ENCODE measurements at places on chromosomes 1 and 21.

DNA sequence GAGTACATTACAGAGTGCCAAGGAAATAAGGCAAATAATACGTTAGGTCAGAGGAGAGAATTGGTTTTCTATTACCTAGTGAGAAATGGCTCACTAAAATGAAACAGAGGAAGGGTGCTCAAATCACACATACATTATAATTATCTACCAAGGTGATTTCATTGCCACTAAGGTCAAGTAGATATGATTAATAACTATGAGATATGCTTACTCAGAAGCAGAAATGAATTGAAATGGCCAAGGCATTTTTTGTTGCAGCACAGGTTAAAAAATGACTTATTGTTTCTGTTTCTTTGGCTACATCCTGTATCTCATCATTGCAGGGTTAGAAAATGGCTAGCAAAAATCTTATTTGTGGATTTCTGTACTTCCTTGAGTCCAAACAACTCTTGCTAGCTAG is 154.5 kb upstream of the GORAB start:
- no peak for DNase-seq

DNA sequence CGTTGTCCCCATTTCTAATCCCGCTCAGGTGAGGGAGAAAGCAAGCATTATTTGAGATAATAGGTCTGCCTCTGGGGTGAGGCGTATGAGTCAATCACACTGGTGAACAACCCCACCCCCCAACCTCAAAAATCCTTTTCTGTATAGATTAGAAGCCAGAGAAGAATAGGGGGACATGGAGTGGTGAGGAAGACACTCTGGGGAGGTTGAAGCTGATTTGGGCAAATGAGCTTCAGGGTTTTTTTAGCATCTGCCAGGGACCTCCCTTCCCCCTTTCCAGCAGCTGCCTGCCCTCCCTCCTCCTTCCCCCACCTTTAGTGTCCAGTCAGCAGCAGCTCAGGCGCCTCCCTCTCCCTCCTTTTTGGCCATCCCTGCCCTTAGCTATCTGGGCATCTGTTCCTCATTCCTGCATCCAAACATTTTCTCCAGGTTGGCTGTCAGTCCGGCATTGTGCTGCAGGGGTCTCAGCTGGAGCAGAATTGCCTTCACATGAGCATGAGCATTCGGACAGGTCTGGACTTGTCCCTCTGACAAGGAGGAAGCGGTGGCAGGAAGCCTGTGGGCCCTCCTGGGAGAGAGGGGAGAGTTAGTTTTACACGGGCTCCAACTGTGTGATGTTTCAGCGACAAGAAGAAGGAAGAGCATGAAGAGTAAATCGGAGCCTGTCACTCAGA is 30.8 kb upstream of the PTGFRN start:
- no peak for DNase-seq

DNA sequence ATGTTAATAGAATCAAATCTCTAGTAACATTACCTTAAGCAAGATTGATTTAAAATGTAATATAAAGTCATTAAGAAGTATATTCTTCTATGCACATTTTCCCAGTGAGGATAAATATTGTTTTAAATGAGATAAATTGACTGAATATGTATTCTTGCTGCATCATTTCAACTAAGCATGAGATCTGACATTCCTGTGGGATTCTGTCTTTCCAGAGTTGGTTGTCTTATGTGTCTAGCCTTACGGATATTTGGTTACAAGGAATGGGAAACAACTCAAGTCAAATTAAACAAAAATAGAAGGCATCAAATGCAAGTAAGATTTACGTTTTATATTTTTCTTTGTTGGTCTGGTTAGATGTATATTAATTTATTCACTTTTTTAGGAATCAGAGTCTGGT is 287.5 kb downstream of the PTGER3 start:
- no peak for DNase-seq

DNA sequence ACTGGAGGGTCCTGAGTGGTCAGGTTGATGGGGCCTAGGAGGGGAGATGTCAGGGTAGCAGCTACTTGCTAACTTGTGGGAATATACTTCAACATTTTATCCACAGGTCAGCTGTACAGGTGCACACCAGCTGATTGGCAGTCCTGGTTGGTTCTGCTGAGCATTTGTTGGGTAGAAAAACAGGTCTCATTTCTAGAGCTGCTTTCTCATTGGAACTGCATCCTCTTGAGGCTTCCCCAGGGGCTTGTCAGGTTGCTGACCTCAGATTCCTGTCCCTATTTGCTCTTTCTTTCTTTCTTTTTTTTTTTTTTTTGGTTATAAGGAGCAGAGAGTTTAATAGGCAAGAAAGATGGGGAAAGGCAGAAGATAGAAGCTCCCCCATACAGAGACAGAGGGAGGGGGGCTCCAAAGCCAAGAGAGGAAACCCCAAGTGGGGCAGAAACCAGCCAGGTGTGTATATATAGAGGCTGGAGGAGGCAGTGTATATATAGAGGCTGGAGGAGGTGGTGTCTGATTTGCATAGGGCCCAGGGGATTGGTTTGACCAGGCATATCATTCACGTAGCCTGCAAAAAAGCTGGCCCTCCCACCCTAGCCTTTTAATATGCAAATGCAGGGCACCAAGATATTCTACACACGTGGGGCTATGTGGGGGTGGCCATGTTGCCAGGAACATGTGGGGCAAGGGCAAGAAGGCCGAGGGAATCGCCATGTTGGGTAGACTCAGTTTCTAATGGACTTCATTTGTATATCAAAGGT is 57.3 kb upstream of the STUM start:
- DNase-seq = no peak

DNA sequence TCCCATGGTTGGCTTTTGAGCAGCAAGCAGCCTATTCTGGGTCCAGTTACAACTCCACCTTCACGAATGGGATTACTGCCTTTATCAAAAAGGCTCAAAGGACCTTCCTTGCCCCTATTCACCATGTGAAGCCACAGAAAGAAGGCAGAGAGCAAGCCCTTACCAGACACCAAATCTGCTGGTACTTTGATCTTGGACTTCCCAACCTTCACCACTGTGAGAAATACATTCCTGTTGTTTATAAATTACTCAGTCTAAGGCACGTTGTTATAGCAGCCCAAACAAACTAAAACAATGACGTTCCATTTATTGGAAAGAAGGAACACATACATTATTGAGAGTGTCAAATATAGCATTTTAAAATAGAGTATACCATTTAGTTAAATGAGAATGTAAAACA is 1557.9 kb downstream of the PLA2G4A start:
- no peak for DNase-seq

GRCh38 chr1:234958066-234958705 is 170.5 kb downstream of the TOMM20 start:
- no peak for DNase-seq

GRCh38 chr1:57674801-57675200 is 250.9 kb upstream of the DAB1 start:
- DNase-seq = no peak

DNA sequence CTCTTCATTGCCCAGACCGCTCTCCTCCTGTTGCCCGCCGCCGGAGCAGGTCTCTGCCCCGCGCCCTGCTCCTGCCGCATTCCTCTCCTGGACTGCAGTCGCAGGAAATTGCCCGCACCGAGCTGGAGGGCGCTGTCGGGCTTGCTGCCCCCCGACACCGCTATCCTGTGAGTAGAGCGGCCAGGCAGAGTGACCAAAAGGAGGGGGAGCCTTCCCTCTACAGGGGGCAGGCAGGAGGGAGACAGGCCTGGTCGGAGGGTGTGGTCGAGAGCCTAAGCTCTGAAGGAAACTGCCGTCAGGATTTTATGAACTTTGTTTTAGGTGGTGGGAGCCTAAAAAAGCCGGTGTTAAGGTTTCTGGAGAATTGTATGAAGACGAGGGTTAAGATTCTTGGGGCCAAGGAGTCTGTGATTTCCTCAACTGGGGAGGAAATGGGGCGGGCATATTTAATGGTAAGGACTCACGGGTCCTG is 517 bp downstream of the LRIG2 start:
- DNase-seq = no peak

DNA sequence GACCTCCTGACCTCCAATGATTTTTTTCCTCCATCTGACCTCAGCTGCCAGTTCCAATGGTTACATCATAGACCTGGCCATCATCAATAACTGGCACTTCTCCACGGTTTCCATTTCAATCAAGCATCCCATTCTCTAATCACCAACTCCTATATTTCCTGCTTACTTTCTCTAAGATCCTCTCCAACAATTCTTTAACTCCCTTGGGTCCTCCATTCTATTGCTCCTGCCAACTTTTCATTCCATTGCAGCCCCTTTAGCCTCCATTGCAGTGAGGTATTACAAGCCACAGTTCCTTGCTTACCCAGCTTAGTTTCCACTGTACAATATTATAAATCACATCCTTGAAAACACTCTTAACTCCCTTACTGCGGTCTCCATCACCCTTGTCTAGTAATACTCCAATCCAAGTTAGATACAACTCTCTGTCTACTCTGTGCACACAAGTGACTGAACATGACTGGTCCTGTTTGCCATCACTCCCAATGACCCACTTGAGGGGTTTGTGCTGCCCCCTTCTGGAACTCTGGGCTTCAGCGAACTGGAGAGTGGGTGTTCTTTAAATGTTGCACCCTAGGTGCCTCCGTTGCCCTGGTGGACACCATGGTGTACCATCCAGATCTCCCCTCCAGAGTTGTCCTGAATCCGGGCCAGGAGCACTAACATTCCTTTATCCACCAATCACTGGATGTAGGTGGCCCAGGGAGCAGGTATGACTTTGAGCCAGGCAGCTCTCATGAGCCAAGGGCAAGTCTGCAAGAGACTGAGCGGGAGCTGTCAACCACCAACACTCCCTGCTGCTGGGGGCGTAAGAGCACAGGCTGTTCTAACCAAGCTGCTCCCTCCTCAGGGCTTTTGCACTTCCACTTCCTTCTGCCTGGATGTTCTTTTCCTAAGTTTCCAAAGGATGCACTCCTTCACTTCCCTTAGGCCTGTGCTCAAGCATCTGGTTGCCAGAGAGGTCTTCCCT is 3.7 kb upstream of the FNDC7 start:
- no peak for DNase-seq

GRCh38 chr1:41844781-41845272 is 73.9 kb downstream of the HIVEP3 start:
- no peak for DNase-seq

DNA sequence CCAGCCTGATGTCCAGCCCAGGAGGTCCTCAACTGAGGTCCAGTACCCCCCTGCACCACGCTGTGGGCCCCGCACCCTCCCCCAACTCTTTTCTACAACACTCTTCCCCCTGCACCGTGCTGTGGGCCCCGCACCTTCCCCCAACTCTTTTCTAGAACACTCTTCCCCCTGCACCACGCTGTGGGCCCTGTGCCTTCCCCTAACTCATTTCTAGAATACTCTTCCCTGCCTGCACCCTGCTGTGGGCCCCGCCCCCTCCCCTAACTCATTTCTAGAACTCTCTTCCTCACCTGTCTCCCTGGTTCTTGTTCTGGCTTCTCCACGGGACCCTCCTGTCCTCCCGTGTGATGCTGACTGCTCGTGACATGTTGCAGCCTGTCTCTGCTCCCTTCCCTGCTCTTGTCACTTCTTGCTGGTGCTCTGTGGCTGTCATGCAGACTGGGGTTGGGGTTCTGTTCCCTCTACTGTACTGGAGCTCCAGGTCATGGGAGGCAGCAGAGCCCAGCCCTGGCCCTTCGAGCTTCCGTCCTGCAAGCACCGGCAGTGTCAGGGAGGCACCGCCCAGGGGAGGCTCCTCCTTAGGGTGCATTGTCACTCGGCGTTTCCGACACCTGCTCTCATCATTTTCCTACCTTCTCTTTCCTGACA is 160.1 kb upstream of the COL6A1 start:
- no peak for DNase-seq

GRCh38 chr1:109979489-109980091 is 5.0 kb upstream of the AHCYL1 start:
- DNase-seq = no peak

- DNase-seq = no peak
Measured at GRCh38 chr1:14626869-14627607, 28.6 kb downstream of the KAZN start.

GRCh38 chr1:167548059-167548932 is 5.3 kb downstream of the CREG1 start:
- DNase-seq = no peak

- DNase-seq = no peak
Measured at GRCh38 chr1:204619721-204620120, 65.8 kb downstream of the LRRN2 start.

- DNase-seq = no peak
Measured at GRCh38 chr1:166040202-166040997, 126.4 kb downstream of the FAM78B start.

DNA sequence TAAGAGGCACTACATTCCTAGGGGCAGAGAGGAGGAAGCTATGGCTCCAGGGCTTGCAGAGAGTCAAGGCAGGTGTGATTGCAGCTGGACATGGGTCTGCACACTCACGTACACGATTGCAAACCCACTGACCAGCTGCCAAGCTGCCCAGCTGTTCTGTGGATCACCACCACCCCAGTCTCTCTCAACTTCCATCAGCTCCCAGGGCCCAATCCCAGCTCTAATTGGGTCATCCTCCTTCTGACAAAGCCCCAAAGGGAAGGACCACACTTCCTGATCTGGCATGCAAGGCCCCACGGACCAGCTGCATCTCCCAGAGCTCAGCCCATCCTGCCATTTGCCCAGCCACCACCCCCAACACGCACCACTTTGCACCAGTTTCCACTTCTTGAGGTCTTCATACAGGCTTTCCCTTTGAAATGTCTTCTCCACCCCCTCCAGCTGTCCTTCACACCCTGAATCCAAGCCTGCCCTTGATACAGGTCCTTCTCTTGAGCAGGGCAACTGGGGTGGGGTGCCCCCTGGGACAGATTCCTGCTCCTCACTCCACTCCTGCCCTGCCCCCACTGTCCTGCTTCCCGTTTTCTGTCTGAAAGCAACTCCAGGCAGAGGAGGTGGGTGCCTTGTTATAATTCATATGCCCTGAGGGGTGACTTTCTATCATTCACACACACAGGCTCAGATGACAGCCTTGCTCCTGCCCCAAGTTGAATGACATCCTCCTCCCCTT is 179.4 kb upstream of the EDN2 start:
- no peak for DNase-seq

DNA sequence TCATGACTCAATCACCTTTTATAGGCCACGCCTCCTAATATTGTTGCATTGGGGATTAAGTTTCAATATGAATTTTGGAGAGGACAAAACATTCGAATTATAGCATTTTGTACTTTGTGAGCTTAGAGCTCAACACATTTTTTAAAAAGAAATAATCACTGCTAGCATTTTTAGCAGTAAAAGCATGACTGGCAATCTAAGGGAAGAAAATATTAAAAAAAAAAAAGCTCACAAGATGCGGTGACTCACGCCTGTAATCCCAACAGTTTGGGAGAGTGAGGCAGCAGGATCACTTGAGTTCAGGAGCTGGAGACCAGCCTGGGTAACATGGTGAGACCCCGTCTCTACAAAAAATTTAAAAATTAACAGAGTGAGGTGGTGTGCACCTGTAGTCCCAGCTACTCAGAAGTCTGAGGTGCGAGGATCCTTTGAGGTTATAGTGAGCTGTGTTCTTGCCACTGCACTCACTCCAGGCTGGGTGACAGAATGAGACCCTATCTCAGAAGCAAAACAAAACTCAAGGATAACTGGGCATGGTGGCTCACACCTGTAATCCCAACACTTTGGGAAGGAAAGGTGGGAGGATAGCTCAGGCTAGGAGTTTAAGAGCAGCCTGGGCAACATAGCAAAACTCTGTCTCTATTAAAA is 28.8 kb upstream of the DIPK1A start:
- DNase-seq = no peak
